ENCODE measurements at places on chromosomes 1 and 21. TPM values are rescaled to one million over a fixed set of nuclear protein-coding genes. Genes with fewer than 3 reads are reported as not detected.

- no peaks in the 10 kb centered on the region for H3K36me3 ChIP-seq
- H3K27ac ChIP-seq: no peak overlapping the region
- no peak for DNase-seq
- H3K4me1 ChIP-seq: peaks cover 3% of the 10 kb centered on the region
- no peaks in the 10 kb centered on the region for H3K27me3 ChIP-seq
Observed at GRCh38 chr1:218669431-218669830, 324.3 kb downstream of the TGFB2 start.

GRCh38 chr1:145955436-145955835 lies 2.4 kb downstream of the LIX1L start:
- H3K4me3 ChIP-seq: no peak overlapping the region
- peaks cover 15% of the 10 kb centered on the region for H3K4me1 ChIP-seq
- no peak for DNase-seq
- no peaks in the 10 kb centered on the region for H3K36me3 ChIP-seq

- no peak for DNase-seq
- H3K36me3 ChIP-seq: no peaks in the 10 kb centered on the region
- no peak overlapping the region for H3K27ac ChIP-seq
- H3K27me3 ChIP-seq: no peaks in the 10 kb centered on the region
- H3K4me3 ChIP-seq: no peak overlapping the region
Observed at GRCh38 chr21:16473988-16474387, 744.2 kb downstream of the USP25 start.

GRCh38 chr1:160070243-160071163 lies 543 bp upstream of the KCNJ10 start:
- no peaks in the 10 kb centered on the region for H3K36me3 ChIP-seq
- peak overlapping the region; percentile 29 for H3K4me3 ChIP-seq
- peaks cover 25% of the 10 kb centered on the region for H3K27me3 ChIP-seq
- DNase-seq: peak; percentile 75

TRIM17 gene
- 5.7 TPM for polyA plus RNA-seq

- no peak overlapping the region for H3K4me3 ChIP-seq
- no peak overlapping the region for H3K27ac ChIP-seq
- H3K4me1 ChIP-seq: no peaks in the 10 kb centered on the region
- DNase-seq: peak; percentile 23
Observed at GRCh38 chr1:190949939-190950338, 472.3 kb upstream of the BRINP3 start.

ZNF695 gene
- 2.0 TPM for polyA plus RNA-seq

GPA33 gene
- 3.9 TPM for polyA plus RNA-seq

GRCh38 chr1:31509124-31510072 lies 66.9 kb upstream of the TINAGL1 start:
- H3K27ac ChIP-seq: peak overlapping the region; percentile 92
- H3K36me3 ChIP-seq: no peaks in the 10 kb centered on the region
- H3K4me1 ChIP-seq: peaks cover 37% of the 10 kb centered on the region
- H3K4me3 ChIP-seq: no peak overlapping the region

RBBP5 gene
- polyA plus RNA-seq: 9.0 TPM

DNA sequence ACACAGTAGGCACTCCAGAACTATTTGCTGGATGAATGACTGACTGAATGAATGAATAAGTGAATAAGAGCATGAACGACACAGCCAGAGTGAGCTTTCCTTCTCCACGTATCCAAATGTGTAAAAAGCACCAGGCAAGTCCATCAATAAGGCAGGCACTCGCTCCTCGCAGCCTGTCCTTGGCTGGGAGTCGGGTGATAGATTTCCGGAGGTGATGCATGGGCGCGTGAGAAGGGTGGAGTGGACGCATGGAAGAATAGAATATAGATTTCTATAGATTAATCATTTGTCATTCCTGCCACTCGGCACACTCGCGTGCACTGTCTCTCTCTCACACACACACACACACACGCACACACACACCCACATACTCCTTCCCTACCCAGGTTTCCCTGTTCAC lies 164.3 kb upstream of the ZC3H12A start:
- no peaks in the 10 kb centered on the region for H3K4me1 ChIP-seq
- no peaks in the 10 kb centered on the region for H3K36me3 ChIP-seq
- H3K27me3 ChIP-seq: peaks cover 36% of the 10 kb centered on the region
- H3K27ac ChIP-seq: no peak overlapping the region

GRCh38 chr21:45105906-45106485 lies 31.6 kb downstream of the ADARB1 start:
- no peaks in the 10 kb centered on the region for H3K36me3 ChIP-seq
- H3K27me3 ChIP-seq: no peaks in the 10 kb centered on the region
- peak overlapping the region; percentile 53 for H3K27ac ChIP-seq
- no peak overlapping the region for H3K4me3 ChIP-seq
- peaks cover 6% of the 10 kb centered on the region for H3K4me1 ChIP-seq

DNA sequence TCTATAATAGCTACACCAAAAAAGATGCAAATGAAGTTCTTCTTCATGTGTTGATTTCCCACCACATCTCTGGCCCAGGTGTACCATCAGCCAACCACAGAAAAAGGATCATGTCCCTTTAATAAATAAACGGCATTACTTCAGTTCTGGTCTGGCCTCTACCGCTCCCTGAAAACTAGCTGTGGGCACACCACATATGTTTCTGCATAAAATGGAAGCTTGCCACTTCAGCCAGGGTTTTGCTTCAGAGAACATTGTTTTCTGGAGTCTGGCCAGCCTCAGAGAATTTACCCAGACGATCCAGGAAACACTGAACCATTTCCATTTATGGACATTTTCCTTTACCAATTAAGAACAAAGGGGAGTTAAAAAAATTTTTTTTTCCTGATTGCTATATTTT lies 5.8 kb upstream of the LAMC2 start:
- H3K4me3 ChIP-seq: no peak overlapping the region
- peak; percentile 76 for DNase-seq
- H3K36me3 ChIP-seq: no peaks in the 10 kb centered on the region
- peak overlapping the region; percentile 86 for H3K27ac ChIP-seq
- H3K4me1 ChIP-seq: peaks cover 26% of the 10 kb centered on the region

KRTAP21-2 gene
- not detected for polyA plus RNA-seq

GRCh38 chr1:182698971-182699370 lies 14.6 kb upstream of the RGS8 start:
- no peak overlapping the region for H3K27ac ChIP-seq
- no peak for DNase-seq

- DNase-seq: no peak
- H3K4me3 ChIP-seq: no peak overlapping the region
- peaks cover 36% of the 10 kb centered on the region for H3K4me1 ChIP-seq
- no peaks in the 10 kb centered on the region for H3K36me3 ChIP-seq
Observed at GRCh38 chr1:115186711-115187265, 97.5 kb upstream of the TSPAN2 start.

FAM72A gene
- polyA plus RNA-seq: 1.8 TPM

- DNase-seq: no peak
- H3K4me1 ChIP-seq: no peaks in the 10 kb centered on the region
- H3K4me3 ChIP-seq: no peak overlapping the region
- H3K27me3 ChIP-seq: no peaks in the 10 kb centered on the region
- H3K36me3 ChIP-seq: no peaks in the 10 kb centered on the region
- H3K27ac ChIP-seq: no peak overlapping the region
Observed at GRCh38 chr1:56196839-56197238, 382.5 kb downstream of the PLPP3 start.

PMF1 gene
- 77.1 TPM for polyA plus RNA-seq

- peaks cover 9% of the 10 kb centered on the region for H3K4me1 ChIP-seq
- H3K27ac ChIP-seq: peak overlapping the region; percentile 59
- H3K27me3 ChIP-seq: no peaks in the 10 kb centered on the region
- DNase-seq: peak; percentile 65
- no peaks in the 10 kb centered on the region for H3K36me3 ChIP-seq
Observed at GRCh38 chr1:56811331-56811730, 7.9 kb downstream of the FYB2 start.

DNA sequence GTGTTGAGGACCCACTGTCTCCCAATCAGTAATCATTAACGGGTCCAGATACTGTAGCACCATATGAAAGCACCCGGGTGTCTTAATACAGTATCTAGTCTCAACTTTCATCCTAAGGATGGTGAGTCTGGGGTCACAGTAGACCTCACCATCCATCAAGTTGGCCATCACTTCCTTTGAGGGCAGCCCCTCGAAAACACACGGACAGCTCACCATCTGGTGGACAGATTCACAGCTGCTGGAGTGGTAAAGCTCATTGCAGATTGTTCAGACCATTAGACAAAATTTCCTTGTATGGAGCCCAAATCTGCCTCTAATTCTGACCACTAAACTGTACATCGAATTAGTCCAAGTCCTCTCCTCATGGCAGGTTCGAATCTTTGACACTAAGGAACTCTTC lies 123.1 kb downstream of the PGBD5 start:
- no peak for DNase-seq
- no peak overlapping the region for H3K4me3 ChIP-seq
- H3K27me3 ChIP-seq: no peaks in the 10 kb centered on the region
- peaks cover 5% of the 10 kb centered on the region for H3K4me1 ChIP-seq
- no peak overlapping the region for H3K27ac ChIP-seq
- no peaks in the 10 kb centered on the region for H3K36me3 ChIP-seq

DNA sequence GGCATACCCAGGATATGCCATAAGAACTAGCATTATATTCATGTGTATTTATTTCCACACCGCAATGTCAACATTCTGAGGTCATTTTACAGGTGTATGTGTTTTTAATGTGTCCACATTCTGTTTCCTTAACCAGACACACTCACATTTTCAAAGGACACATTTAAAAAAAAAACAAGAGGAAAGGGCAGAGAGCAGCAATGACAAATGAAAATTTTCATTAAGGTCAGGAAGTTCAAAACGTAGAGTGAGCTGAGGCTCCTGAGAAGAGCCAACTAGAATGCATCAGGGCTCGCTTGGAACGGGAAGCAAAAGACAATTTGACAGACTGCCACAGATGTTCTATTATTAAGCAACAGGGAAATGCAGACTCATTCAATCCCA lies 4.8 kb upstream of the GNPAT start:
- peaks cover 41% of the 10 kb centered on the region for H3K4me1 ChIP-seq
- H3K27ac ChIP-seq: peak overlapping the region; percentile 96
- no peak overlapping the region for H3K4me3 ChIP-seq
- DNase-seq: no peak

KCNQ4 gene
- polyA plus RNA-seq: not detected

DNA sequence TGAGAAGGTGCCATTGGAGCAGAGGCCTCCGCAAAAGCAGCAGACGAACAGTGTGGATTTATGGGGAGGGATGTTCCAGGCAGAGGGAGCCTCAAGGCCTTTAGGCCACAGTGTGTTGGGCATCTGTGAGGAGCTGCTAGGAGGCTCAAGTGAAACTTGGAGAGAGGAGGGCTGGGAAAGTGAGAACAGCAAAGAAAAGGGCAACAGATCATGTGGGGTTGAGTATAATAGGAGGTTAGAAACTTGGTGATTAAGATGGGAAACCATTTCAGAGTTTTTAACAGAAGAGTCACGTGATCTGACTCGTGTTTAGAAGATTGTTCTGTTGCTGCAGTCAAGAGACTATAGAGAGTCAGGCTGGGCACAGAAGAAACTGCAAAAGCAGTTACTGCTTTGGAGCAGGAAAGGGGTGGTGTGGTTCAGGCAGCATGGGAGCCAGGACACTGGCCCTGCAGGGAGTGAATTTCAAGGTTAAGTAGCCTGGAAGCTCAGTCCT lies 277.0 kb downstream of the DISC1 start:
- no peak overlapping the region for H3K27ac ChIP-seq
- H3K4me1 ChIP-seq: no peaks in the 10 kb centered on the region
- no peaks in the 10 kb centered on the region for H3K27me3 ChIP-seq
- DNase-seq: no peak

- H3K4me1 ChIP-seq: no peaks in the 10 kb centered on the region
- no peaks in the 10 kb centered on the region for H3K36me3 ChIP-seq
- no peak overlapping the region for H3K4me3 ChIP-seq
Observed at GRCh38 chr1:109201123-109201703, 12.5 kb upstream of the SARS1 start.

GRCh38 chr1:84025966-84026365 lies 27.0 kb upstream of the TTLL7 start:
- no peak overlapping the region for H3K27ac ChIP-seq
- H3K4me3 ChIP-seq: no peak overlapping the region
- no peak for DNase-seq
- no peaks in the 10 kb centered on the region for H3K4me1 ChIP-seq

SPTA1 gene
- not detected for polyA plus RNA-seq

Measured in hepatocyte (in vitro differentiated cells).